GDM1 (cell line): ENCODE measurements at places on chromosomes 6 and 20.

- peak; percentile 5 for DNase-seq
Measured at GRCh38 chr6:44100088-44100550, 27.1 kb downstream of the MRPL14 start.

DNA sequence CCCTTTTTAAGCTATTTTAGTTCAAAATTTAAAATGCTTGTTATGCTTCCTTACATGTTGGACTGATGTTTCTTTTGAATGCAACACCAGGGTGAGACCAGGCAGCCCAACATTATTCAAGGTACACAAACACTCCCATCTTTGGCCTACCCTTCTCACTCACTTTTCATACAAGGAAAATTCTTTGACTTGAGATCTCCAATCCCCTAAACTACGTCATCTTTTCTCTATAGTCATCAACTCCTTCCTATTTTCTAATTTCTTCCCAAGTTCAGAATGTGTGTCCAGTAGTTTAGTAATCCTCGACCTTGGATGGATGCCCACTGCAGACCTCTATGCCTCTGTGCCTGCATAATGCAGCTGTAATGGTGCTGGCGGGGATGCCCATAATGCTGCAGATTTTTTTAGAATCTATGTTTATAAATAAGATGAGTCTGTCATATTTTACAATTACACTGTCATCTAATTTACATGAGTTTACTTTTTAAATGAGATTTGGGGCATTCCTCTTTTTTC lies 108.7 kb downstream of the ID4 start:
- DNase-seq = no peak

DNA sequence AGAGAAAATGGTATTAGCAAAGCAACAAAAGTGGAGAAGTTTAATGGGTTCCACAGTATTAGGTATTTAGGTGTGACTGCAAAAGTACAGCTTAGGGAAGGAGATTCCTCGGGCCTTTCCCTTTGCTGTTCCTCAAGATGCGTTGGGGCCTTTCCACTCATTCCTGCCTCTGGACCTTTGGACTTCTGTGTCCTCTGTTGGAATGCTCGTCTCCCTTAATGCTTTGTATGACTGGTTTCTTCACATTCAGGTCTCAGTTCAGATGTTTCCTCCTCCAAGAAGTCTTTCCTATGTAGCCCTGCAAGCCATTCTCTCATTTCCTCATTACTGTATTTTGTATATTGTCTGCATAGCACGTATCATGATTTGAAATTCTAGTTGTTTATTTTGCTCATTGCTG lies 39.6 kb downstream of the CTNNBL1 start:
- no peak for DNase-seq

DNA sequence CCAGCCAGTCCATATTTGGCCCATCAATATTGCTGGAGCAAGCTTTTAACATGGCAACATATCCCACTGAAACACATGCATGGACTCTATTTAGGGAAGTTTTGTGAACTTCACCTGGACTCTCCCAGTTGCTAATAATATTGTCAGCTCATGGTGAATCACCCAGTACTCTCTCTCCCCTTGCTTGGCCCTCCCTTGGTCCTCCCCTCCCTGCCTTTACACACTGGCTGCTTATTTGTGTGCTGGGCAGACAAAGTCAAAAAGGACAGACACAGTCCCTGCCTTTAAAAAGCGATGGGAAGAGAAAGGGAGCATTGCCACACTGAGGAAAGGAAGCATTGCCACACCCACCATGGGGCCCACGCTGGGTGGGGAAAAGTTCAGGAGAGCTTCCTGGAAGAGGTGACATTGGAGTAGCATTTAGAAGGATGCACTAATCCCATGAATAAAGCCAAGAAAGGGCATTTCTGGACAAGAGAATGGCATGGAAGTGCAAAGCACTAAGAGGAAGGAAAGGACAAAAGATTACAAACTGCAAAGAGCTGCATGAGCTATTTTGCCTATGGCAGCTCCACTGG lies 143.4 kb upstream of the EXOC2 start:
- DNase-seq = no peak

DNA sequence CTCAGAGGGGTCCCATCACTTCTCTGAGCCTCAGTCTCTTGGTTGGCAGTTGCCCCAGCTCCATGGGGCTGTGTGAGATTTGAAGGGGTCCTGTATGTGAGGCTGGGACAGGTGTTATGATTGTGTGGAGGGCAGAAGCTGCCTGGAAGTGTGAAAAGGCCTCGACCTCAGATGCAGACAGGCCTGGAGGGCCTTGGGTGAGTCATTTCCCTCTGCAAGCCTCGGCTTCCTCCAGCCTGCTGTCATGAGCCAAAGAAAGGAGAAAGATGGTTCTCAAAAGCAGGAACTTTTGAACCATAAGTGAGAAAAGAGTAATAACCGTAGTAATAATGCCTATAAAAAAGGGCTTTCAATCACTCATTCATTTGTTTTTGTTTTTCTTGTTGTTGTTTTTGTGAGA lies 37.5 kb downstream of the SNAI1 start:
- DNase-seq = peak; percentile 52

GRCh38 chr20:7308163-7308562 lies 540.7 kb downstream of the BMP2 start:
- no peak for DNase-seq

DNA sequence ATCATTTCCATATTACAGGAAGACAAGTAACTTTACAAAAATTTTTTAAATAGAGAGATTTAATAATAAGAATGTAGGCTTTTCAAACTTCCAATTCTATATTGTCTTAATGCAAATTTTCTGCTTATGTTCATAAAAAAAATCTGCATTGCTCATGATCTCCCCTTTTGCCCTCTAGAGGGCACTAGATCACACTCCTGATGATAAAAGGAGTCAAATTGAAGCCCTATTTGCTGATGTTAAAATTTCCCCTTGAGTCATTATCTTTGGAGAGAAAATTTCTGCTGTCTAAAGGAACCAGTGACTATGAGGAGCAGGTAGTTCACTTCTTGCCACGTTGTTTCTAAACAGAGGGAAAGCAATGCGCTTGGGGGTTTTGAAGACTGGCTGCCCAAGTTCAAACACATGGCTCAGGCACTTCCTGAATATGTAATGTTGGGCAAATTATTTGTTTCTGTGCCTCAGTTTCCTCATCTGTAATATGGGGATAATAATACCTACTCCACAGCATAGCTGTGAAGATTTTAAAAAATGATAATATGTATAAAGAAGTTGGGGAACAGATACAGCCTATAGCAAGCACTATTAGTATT lies 874.2 kb downstream of the TFAP2A start:
- DNase-seq = no peak

GRCh38 chr6:131231891-131232290 lies 96.6 kb downstream of the AKAP7 start:
- DNase-seq = no peak
